Cerebellum (tissue), 4 donors: ENCODE measurements at places on chromosomes 12 and 14. TPM values are rescaled to one million over a fixed set of nuclear protein-coding genes. Genes with fewer than 3 reads are reported as not detected.

The EMP1 gene
- total RNA-seq = 20.1 TPM

The SPTB gene
- total RNA-seq = 15.4 TPM

The MYBPC1 gene
- 2.0 TPM for total RNA-seq

The ASCL4 gene
- total RNA-seq = not detected

The IFNG-AS1 gene
- total RNA-seq = not detected

The RILPL1 gene
- total RNA-seq = 5.6 TPM

The ASB2 gene
- total RNA-seq = 0.54 TPM
